ENCODE measurements at places on chromosomes 6 and 20. TPM values are rescaled to one million over a fixed set of nuclear protein-coding genes. Genes with fewer than 3 reads are reported as not detected.

SLC26A8 gene
- total RNA-seq = not detected

GRCh38 chr6:143759666-143760065, 81.9 kb downstream of the PHACTR2 start:
- no peak for DNase-seq

- DNase-seq = no peak
These were observed 48.3 kb downstream of the ATXN1 start for GRCh38 chr6:16712931-16713484.

MYCT1 gene
- 19.4 TPM for total RNA-seq

DNA sequence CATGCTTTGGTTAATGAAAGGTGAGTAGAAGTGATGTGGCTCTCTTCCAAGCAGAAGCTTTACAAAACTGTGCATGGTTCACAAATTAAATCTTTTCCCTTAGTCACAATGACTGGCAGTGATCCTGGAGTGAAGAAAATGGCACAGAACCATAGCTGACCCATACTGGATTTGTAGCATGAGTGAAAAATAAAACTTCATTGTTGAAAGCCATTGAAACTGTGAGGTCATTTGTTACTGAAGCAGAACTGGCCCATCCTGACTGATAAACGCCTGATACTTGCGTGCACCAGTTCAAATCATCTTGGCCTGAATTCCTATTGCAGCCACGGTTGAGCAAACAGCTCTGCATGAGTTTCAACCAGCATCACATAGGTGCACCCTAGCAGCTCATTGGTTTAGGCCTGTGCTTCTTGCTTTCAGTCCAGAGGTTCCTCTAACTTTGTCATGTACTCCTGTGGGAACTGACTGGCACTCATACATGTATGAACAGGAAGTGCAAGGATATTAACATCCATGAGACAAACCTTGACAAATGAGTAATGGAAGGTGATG, 40.5 kb downstream of the SAMD5 start:
- DNase-seq = no peak

- no peak for DNase-seq
These were observed 70.3 kb downstream of the PKHD1 start for GRCh38 chr6:52016915-52017748.

PLAGL1 gene
- total RNA-seq = 9.0 TPM

DNA sequence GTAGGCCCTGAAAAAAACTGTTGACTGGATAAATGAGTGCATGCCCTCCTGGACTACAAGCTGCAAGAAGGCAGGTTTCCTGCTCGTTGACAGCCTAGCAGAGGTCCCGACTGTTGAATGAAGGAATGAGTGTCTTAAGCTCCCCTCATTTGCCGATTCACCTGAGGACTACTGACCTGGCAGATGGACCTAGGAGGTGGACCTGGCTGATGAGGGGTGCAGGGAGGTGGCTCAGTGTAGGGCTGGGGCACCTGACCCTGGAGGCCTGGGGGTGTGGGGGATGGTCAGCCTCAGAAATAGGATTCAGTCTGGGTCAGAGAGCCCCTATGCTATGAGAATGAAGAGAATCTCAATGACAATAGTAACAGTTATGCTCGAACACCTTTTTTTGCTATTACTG, 11.6 kb upstream of the TFAP2C start:
- DNase-seq = no peak

HLA-DRB1 gene
- total RNA-seq = 47.1 TPM

THBD gene
- total RNA-seq = 29.2 TPM

GRCh38 chr20:63114006-63114692, 101.8 kb downstream of the YTHDF1 start:
- peak; percentile 2 for DNase-seq

GRCh38 chr20:32970115-32970972, 33.9 kb downstream of the SUN5 start:
- no peak for DNase-seq

EPHA7 gene
- total RNA-seq = 2.6 TPM

GRCh38 chr6:148464319-148465010, 121.8 kb downstream of the SASH1 start:
- peak; percentile 48 for DNase-seq

DNA sequence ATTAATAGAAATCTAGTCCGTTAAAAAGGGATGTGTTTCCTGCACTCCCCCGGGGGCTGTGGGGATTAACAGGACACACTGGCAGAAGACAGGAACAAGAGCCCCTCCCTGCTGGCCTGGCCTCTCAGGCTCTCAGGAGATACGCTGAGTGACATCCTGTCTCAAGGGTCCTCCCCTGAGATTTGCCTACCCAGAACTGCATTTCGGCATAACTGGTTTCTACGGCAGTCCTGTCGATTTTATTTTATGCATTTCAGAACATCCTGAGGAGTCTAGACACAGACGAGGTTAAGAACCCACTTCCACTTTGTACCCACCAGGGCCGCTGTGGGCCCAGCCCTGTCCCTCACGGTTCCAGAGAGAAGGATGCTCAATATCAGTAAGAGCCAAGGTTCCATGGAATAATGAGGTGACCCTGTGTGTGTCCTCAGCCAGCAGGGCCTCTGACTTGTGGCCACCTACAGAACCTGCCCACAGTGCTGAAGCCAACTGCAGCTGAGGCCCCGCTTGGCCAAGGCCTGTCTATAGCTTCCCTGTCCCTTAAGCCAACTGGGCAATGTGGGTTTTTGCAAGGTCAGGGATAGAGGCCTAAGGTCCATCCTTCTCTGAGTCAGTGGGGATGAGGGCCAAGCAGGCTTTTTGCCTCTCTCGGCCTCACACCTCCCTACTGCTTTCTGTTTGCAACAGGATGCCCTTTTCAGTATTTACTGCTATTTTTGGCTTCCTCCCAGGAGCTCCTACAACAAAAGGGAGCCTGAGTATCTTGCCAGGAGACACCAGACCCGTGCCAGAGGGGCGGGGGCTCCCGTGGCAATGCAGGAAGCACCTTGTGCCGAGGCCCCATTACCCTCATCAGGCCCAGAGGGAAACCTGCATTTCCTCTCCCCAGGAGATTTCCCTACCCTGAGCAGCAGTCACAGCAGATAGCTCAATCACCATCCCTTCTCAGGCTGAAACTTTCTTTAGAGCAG, 14.7 kb downstream of the UQCC2 start:
- peak; percentile 76 for DNase-seq

GRCh38 chr20:23147964-23148730, 62.0 kb upstream of the CD93 start:
- peak; percentile 46 for DNase-seq

PAX1 gene
- total RNA-seq = not detected

GRCh38 chr20:23782366-23782983, 31.7 kb upstream of the CST1 start:
- peak; percentile 20 for DNase-seq

DNA sequence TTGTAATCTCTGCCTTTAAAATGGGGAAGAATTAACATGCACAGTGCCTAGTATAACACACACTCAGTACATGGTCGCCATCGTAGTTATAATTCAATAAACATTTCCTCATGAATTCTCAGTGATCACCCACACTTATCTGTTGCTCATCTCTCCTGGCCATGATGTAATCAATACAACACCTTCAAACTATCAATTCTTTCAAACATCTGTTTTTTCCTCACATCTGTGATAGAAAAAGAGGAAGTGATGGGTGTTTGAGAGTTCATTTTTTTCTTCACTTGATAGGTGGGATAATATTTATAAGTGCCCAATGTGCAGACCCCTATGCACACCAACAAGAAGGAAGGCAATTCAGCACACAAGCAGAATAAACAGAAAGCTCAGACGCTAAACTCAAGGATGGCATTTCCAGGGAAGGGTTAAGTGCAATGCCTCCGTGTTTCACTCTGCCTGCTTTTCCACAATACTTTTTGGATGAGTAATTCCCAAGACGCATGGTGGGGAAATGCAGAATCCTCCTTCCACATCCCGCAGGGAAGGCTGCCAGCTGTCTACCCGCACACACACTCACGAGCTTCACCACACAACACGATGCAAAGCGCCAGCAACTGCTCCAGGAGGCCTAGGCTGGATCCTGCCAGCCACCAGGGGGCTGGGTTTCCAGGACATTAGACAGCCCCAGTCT, 100.3 kb downstream of the GMPR start:
- peak; percentile 51 for DNase-seq

DNA sequence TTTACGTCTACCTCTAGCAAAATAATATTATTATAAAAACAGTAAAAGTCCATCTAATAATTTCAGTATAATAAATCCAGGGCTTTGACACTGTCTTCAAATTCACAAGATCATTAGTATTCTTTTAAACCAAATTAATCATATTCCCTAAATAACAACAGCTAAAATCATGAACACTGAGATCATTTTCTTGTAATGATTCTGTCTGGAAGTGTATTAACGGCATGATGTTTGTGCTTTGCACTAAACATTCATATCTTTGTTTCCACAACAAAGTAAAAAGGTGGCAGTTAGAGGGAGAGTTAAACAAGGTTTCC, 18.8 kb downstream of the HIVEP2 start:
- no peak for DNase-seq

GRCh38 chr20:42402455-42402854, 784.3 kb upstream of the CHD6 start:
- no peak for DNase-seq

DNA sequence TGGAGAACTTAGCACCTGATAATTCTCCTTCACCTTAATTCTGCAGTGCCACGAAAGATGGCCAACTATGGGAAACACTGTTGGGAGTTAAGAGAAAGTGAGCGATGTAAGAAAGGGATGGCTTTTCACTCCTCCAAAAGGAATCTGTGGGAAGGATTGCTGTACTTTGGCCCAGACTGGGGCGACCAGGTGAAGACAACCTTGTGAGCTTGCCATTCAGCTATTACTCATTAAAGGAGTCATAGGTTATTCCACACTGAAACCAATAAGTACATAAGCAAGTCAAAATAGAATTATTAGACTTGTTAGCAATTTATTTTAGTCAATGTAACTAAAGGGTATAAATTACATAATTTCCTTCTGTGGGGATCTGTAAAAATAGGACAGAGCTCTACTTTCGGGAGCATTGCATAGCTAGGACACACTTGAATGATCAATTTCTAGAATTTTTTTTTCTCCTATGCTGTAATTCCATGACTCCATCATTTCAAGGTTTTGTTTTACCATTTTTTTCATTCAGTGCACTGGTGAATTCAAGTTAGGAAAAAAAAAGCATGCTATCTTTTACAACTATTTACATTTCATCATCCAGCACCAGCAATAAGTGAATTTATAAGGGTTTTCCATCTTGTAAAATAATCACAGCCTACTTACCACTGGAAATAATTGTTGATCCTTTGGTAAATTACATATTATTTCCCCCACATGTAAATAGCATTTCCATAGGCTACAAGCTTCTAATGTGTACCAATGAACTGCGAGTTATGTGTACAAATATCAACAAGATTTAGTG, 231.7 kb downstream of the SIM1 start:
- no peak for DNase-seq

- DNase-seq = no peak
These were observed 83.0 kb upstream of the FAM184A start for GRCh38 chr6:119161438-119161837.

GRCh38 chr20:45852326-45852725, 4.9 kb downstream of the ACOT8 start:
- no peak for DNase-seq

DNA sequence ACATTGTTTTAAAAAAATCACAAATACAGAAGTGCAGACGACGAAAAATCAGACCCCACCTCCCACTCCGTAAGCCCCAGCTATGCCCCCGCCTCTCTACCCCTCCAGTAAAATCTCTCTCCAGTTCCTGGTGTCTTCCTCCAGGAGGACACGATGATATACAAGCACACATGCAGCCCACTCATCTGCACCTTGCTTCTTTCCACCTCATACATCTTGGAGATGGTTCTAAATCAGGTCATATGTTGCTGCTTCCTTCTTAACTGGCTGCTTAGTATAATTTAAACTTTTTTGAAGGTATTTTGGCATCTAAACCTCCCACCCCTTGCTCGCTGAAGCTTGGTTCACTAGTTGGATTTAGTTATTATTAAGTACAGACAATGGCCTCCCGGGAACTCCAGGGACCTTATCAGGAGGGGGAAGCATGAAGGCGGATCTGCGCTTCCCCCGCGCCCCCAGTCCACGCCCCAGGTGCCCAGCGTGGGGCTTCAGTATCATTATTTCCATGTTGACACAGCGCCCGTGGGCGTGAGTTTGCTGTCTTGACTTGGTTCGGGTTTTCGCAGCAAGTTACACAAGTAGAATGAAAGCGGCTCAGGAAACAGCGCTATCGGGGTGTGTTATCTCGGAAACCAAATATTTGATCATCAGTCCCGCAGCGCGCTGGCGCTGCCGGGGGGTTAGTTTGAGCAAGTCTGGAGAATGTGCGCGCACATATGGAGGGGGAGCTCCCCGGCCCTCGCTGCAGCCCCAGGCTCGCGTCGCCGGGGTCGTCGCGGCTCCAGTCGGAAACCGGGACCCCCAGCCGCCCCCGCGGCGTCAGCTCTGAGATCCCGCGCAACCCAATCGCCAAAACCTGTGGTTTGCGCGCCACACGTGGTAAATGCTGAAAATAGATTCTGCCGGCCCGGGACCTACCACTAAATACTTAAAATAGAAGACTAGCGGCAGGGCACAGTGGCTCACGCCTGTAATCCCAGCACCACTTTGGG, 2.3 kb downstream of the BMP7 start:
- DNase-seq = peak; percentile 16

DNA sequence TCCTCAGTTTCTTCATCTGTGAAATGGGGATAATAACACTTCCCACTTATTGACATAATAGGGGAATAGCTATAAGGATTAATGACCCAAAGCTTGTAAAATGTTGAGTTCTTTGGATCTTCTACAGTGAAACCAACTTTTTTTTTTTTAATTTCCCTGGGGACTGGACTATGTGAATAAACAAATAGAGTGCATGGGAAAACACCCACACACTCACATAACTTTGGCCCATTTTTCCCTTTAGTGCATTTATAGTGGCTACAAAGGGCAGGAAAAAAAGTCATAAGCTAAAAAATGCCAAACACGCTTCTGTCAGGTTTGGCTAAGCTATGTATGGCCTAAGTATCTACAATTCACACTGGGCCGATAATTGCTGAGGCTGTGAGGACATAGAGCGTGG, 406.2 kb upstream of the JAG1 start:
- no peak for DNase-seq

BPIFA1 gene
- not detected for total RNA-seq

- DNase-seq = no peak
These were observed 36.6 kb upstream of the NOX3 start for GRCh38 chr6:155492061-155492735.

DNA sequence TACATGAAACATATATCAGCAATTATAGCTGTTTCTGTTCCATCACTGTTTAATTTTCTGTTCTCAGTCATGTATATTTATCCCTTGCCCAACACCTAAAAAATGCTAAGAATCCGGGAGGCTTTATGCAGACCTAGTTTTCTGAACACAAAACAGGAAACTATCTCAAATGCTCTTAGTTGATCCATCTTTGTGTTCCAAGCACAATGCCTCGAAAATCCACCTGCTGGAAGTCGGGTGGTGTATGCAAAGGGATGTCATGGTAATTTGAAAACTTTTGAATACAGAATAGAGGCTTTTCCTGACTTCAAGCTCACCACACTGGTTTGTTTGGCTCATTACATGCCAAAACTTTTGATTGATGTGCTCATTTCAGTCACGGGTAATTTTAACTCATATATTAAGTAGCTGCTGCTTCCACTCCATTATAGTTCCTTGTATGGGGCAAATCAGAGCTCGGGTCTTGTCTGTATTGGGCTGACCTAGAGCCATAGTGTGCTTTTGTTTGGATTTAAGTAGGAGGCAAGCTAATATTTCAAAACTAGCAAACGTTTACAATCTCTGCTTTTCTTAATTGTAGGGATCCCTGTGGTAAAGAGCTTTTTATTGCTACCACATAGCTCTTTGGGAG, 646.5 kb upstream of the EPHA7 start:
- no peak for DNase-seq
